HCT116 (cell line): ENCODE measurements at places on chromosomes 2 and 18. TPM values are rescaled to one million over a fixed set of nuclear protein-coding genes. Genes with fewer than 3 reads are reported as not detected.

- DNase-seq: no peak
These were observed 20.5 kb upstream of the MYCN start for GRCh38 chr2:15919716-15920434.

The ZNF385B gene
- total RNA-seq: 9.3 TPM

The CNRIP1 gene
- not detected for total RNA-seq

DNA sequence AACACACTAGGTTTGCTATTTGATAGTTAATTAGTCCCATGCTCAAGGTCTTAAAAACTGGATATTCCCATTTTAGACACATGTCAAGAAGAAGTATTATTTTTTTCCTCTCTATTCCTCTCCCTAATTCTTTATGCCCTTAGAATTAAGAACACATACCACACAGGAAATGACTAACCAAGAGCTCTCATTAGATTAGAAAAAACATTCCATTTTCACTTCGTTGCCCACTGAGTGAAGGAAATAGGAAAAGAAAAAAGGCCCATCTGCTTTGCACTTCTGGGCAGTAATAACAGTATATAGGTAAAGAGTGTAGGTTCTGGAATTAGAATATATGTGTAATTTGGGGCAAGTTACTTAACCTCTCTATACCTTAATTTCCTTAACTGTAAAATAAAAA lies 26.9 kb downstream of the ACADL start:
- DNase-seq: no peak

The PFN4 gene
- total RNA-seq: not detected

DNA sequence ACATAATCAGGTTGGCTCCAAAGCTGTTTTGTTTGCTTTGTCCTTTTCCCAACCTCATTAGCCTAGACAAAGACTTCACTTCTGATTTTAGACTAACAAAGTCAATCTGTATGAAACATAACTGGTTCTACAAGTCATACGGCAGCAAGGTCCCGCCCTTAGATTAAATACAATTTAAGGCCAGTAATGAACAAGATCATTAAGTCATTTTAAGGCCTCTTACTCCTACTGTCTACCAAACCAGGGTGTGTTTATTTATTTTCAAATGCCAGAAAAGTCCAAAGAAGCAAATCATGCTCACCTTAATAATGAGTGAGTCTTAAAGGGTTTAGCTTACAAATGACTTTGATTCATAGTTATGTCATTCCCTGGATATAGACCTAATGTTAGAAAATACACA lies 148.4 kb upstream of the ACVR2A start:
- no peak for DNase-seq

DNA sequence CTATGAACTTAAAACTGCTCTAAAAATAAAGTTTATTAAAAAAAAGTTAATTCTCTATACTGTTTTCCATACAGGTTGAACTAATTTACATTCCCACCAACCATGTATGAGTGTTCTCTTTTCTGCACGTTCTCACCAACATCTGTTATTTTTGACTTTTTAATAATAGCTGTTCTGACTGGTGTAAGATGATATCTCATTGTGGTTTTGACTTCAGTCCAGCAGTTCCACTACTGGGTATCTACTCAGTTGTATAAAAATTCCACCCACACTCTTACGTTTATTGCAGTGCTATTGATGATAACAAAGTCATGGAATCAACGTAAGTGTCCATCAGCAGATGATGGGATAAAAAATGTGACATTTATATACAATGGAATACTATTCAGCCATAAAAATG lies 33.7 kb downstream of the SPAG16 start:
- DNase-seq: no peak

DNA sequence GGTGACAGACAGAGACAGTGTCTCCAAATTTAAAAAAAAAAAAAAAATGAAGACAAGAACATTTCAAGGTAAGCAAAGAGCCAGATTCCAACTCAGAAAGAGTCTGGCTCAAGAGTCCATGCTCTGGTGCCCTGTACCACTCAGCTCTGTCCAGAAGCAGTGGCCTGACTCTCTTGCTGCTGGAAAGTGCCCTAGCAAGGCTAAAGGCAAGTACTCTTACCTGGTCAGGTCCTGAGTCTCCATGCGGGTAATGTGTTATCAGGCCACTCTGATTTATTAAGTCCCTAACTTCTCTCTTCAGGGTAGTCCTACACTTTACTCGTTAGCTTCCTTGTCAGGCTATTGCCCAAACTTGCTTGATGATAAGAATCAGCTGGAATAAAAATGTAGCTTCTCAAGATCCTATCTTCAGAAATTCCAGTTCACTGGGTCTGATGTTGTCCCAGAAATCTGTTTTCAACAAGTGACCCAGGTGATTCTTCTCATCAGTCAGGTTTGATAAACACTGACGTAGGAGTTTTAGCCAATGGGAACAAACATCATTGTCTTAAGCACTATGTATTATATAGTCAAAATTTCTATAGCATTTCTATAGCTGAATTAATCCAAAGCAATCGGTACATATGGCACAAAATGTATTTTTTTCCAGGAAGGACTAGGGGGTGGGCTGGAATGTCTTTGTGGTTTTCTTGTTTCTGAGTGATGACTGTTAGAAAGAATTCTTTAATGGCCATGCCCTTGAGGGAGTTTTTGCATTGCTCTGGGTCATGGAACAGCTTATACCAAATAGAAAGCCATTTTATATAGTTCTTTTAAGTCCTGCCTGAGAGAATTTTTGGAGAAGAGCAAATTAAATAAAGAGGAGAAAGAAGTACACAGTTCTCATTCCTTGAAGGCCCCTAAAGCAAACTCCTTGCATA lies 139.9 kb upstream of the DNMT3A start:
- DNase-seq: no peak

DNA sequence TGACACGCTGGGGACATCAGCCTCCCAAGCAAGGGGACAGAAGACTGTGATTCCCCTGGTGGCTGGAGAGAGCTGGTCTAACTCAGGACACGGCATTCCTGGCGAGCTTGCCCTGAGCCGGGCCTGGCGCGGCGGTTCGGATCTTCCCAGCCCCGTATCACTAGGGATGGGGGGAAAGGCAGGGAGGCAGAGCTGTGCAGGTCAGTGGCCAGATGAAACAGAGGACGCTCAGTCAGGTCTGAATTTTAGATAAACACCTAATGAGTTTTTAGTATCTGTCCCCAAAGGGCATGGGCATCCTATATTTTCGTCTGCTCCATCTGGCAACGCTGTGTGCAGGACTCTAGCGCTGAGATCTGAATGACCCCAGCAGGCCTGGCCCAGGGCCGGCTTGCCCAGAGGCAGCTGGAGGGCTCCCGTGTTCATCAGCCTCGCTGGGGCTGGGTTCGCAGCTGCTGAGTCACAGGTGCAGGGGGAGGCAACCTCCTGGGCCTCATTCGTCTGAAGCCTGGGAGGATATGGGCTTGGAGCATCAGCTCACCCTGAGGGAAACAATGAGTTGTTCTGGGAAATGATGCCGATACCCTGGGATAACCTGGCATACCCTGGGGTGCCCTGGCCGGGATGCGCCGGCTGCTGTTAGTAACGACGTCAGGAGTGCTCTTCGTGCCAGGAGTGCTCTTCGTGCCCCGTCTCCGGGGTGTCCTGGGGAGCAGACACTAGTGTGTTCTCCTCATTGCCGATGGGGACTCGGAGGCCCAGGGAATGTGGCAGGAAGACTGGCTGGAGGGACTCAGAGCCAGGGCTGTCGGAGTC lies 48.1 kb upstream of the HPCAL1 start:
- DNase-seq: no peak

GRCh38 chr2:9814129-9814868 lies 29.0 kb upstream of the TAF1B start:
- DNase-seq: no peak

The GNAL gene
- total RNA-seq: 4.6 TPM

The CDH20 gene
- not detected for total RNA-seq

DNA sequence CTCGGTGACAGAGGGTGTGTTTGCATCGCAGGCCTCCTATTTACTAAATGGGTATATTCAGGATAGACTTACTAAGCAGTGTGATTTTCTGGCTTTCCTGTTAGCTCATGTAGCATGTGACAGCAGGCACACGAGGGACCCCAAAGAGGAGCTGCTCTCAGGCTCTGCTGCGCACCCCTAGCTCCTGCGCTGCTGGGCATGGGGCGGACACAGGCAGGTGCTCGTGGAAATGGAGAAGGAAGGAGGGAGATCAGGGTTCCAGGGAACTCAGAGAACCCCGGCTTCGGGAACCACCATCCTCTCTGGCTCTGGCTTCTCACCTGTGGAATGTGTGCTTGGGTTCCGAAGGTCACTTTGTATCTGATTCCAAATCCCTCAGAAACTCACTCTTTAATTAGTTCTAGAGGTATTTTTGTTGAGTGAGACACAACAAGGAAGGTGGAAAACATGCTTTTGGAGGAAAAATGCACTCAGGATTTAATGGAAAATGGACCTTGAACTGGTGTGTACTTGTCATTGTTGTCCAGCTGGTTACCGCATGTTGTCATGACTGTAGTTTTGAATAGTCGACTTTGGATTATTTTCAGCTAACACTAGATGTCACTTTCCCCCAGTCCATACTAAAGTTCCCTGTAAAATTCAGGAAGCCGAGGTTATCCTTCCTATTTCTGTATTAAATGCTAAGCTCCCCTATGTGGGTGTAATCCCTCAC lies 3.5 kb downstream of the SNTG2 start:
- DNase-seq: no peak

The TUBB6 gene
- total RNA-seq: 87.4 TPM

GRCh38 chr2:154455866-154456265 lies 242.6 kb upstream of the KCNJ3 start:
- DNase-seq: no peak

DNA sequence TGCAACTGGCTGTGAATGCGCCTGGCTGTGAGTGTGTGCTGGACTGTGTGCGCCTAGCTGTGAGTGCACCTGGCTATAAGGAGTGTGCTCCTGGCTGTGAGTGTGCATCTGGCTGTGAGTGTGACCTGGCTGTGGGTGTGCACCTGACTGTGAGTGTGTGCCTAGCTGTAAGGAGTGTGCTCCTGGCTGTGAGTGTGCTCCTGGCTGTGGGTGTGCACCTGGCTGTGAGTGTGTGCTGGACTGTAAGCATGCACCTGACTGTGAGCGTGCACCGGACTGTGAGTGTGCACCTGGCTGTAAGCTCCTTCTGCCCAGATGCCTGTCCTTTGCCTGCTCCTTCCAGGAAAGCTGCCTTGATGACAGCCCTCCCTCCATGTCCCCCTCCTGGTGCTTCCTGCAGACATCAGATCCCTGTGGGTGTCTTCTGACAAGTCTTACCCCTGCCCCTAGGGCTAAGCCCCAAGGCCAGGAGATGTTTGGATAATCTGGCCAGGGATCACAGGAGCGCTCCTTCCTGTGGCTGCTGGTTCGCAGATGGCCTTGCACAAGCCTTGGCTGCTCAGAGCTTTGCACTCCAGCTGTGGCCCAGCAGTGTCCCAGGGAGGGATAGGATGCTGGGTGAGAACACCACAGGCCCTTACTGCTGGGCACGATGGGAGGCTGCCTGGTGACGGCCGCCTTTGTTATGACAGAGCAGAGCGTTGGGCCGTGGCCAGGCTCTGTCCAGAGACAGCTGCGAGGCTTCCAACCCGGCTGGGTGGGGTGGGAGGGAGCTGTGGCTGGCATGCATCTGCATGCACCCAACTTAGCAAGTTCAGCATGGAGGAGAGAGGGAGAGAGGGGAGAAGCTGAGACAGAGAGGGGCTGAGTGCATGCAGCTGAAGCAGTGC lies 89.9 kb downstream of the GLI2 start:
- no peak for DNase-seq

DNA sequence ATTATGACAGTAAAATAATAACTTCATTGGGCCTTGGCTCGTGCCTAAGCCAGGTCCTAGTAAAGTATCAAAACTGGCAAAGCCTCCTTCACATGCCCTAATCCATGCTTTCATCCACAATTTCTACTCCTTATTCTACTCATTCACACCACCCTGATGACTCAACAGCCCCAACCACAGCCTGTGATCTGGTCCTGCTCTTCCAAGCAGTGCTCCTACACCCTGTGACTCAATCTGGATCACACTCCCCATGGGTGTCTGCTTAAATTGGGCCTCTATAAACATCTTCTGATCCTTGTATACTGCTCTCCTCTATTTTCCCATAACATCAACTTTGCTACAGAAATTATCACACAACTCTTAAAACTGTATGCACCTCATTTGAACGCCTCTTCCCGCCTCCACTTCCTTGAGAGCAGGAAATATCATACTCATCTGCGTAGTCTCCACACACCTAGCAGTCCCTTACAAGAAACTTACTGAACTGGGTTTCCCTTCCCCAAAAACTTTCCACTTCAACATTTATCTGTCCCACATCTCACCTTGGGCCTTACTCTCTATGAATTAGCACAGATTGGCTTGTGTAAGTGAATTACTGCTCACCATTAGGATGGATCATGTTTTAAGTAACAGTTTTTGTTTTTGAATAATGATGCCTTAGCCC lies 15.9 kb downstream of the GTF3C3 start:
- no peak for DNase-seq

DNA sequence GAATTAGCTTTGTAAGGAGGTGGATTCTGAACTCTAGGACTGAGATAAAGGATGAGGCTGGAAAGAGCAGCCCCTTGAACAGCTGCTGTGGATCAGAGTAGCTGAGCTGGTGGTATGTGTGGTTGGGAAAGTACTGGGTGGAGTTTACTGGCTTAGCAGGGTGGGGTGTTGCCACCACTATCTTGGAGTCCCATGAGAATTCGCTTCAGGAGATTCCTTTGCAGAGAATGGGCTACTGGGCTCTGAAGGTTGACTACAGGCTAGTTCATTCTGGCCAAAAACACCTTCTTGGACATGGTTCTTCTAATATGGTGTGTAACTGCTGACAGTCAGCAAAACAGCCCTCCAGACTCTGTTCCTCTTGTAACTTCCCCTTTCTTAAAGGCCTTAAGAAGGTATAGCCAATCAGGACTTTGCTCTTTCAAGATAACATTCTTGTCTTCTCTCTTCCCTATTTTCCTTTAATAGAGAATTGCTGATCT lies 52.7 kb downstream of the TET3 start:
- DNase-seq: no peak

The ALPG gene
- total RNA-seq: 0.10 TPM

- DNase-seq: no peak
These were observed 12.0 kb downstream of the GPR35 start for GRCh38 chr2:240637116-240637900.

GRCh38 chr18:13541621-13542519 lies 184.5 kb downstream of the FAM210A start:
- DNase-seq: no peak

- no peak for DNase-seq
These were observed 1.8 kb downstream of the NARS1 start for GRCh38 chr18:57619876-57620275.

The SGO2 gene
- 25.4 TPM for total RNA-seq

DNA sequence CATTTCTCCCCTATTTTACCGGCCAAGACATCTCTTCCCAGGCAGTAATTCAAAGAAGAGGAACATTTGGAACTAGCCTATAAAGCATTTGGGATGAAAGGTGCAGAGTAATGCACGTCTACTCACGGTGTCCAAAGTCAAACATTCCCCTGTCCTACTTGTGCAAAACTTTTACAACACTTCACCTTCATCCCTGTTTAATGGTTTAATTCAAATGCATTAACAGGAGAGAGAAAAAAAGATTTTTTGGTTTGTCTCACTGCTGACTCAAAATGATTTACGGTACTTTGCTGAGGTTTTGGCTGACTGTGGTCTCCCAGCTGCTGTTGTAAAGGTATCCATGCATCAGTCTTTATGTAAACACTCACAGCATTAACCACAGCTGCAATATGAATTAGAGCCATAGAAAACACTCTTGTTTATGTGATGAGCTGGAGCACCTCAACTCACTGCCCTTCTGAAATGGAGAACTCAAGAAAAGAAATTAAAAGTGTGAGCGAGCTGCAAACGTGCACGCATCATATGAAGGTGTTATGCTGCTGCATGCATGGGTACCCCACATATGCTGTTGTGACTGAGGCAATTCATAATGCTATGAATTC lies 220.5 kb downstream of the PIEZO2 start:
- DNase-seq: no peak
